Cardiac muscle cell (in vitro differentiated cells and primary cell): ENCODE measurements at places on chromosomes 6 and 20. TPM values are rescaled to one million over a fixed set of nuclear protein-coding genes. Genes with fewer than 3 reads are reported as not detected.

The MYO6 gene
- 8.7 and 17.9 TPM in 2 replicates for total RNA-seq

The PDSS2 gene
- total RNA-seq: 12.3 and 18.0 TPM in 2 replicates

DNA sequence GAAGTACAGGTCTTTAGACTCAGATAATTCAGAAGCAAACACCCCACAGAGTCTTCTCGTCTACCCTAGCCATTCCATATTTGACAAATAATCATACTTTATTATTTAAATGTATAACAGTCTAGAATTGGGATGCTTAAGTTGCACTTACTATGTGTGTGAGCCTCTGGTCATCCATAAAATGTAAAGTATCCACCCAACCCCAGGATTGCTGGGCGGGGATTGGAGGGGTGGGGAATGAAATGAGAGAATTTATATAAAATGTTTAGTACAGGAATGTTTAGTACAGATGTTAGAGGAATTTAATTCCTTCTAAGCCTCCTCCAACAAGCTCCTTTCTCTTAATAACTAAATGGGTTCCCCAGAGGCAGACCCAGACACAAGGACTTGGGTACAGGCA, 16.9 kb downstream of the BNIP5 start:
- H3K4me3 ChIP-seq: no peak overlapping the region
- no peak for DNase-seq
- no peaks in the 10 kb centered on the region for H3K27me3 ChIP-seq
- H3K4me1 ChIP-seq: no peaks in the 10 kb centered on the region
- no peak overlapping the region for H3K27ac ChIP-seq

DNA sequence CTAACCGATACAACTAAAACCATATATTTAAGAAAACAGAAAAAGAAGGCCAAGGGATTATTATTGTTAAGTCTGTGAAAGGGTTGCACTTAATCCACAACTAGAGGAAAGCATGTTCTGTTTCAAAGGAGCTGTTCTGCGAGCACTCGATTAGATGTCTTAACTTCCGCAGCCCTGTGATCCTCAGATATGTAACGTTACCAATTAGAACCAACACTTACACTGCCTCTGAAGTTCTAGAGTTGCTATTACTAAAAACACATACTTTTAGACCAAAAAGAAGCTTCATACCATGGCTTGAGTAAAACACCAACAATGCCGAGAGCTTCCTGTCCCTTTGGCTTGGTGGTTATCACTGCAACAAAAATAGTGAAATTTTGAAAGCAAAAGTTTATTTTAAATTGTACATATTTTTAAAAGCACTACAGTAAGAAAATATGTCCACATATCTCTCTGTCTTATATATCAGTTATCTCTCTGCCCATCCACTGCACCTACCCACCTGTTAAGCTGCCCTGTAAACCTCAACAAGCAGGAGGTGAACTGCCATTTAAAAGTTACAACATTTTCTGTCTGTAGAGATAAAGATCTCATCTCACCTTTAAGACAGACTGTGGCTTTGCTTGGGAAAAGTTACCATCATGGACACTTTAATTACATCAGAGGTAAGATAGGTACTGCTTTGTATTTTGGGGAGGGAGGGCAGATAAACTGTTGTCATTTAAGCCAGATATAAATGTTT, 7.1 kb upstream of the DUSP22 start:
- H3K4me1 ChIP-seq: peaks cover 5% of the 10 kb centered on the region
- peaks cover 4% of the 10 kb centered on the region for H3K27me3 ChIP-seq
- no peak overlapping the region for H3K27ac ChIP-seq
- DNase-seq: no peak

The SIRPB1 gene
- total RNA-seq: not detected in 2 replicates
